ENCODE measurements at places on chromosomes 5 and 9.
A peak's percentile ranks its signal among the peaks of the same experiment; 100 is the strongest.

GRCh38 chr5:150303070-150303615, 438 bp upstream of the ARSI start:
- no peak for DNase-seq

- no peak for DNase-seq
These were observed 114.9 kb upstream of the SLC25A48 start for GRCh38 chr5:135719428-135720063.

GRCh38 chr9:128103589-128103962, 24.0 kb downstream of the PTGES2 start:
- DNase-seq, result no peak

DNA sequence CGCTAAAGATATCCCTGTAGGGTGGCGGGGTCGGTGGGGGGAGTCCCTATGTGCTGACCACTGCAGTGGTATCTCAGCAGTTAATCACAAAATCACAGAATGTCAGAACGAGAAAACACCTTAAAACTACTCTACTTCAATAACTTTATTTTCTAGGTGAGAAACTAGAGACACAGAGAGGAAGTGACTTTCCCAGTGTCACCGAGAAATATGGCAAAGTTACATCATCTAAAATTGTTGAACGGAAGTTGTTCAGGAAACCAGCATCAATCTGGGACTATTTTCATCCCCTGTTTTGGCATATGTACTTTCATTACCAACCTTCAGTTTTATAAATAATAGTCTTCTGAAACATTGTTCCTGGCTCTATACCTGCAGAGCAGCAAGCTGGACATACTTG, 384.0 kb downstream of the SPOCK1 start:
- no peak for DNase-seq

DNA sequence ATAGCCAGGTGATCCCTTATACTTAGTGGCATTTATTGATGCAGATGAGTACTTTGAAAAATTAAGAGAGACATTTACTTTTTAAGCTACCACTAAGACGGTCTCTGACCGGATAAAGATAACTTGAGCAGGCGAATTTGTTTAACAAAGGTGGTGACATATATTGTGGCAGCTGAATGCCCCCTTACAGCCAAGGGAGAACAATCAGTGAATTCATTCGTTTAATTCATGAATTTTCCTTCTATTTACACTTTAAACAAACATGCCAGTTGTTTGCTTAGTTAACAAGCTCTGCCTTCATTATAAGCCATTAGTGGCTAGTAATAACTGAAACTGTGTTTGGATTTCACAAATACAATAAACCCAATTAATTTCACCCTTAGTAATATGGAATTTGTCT, 187.1 kb downstream of the AOPEP start:
- no peak for DNase-seq

GRCh38 chr5:175712313-175712680, 54.4 kb downstream of the HRH2 start:
- DNase-seq, result no peak

DNA sequence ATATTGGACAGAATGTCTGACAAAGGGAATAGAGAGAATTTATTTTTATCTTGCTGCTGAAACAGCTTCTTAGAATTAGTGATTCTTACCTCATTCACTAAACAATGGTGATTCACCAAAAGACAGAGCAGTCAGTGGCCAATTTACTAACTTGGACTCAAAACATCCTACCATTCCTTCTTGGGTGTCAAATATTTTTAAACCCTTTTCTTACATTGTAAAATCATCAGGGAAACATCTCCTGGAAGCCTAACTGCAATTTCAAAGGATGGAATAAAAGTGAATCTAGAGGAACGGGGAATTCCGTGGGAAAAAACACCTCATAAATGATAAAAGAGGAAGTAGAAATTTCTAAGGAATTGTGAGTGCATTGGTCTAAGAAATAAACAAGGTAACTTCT, 97.7 kb downstream of the LHFPL2 start:
- no peak for DNase-seq

GRCh38 chr5:95178046-95178651, 106.7 kb downstream of the MCTP1 start:
- DNase-seq, result no peak

GRCh38 chr5:91586232-91586631, 203.1 kb upstream of the ARRDC3 start:
- no peak for DNase-seq

GRCh38 chr5:14708551-14708950, 44.0 kb downstream of the OTULIN start:
- DNase-seq, result no peak

- DNase-seq, result no peak
These were observed 45.5 kb downstream of the GALNT12 start for GRCh38 chr9:98852961-98853360.

- no peak for DNase-seq
These were observed 45.4 kb downstream of the PPP2R2B start for GRCh38 chr5:146832985-146833732.

DNA sequence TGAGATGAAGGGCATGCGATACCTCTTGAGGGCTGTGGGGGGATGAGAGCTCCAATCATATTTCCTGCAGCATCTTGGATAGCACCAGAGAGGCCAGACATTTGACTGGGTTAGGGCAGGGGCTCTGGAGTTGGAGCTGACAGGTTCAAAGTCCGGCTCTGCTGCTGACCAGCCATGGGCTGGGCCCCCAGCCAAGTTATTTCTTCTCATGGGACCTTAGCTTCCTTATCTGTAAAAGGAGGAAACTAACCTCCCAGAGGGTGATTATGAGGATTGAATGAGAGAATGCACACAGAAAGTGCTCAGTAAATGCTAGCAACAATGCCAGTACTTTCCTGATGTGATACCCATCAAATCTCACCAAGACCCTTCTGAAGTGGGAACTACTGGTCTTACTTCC, 65.2 kb upstream of the SLC25A51 start:
- no peak for DNase-seq

GRCh38 chr5:95615164-95615467, 4.8 kb upstream of the GPR150 start:
- no peak for DNase-seq

DNA sequence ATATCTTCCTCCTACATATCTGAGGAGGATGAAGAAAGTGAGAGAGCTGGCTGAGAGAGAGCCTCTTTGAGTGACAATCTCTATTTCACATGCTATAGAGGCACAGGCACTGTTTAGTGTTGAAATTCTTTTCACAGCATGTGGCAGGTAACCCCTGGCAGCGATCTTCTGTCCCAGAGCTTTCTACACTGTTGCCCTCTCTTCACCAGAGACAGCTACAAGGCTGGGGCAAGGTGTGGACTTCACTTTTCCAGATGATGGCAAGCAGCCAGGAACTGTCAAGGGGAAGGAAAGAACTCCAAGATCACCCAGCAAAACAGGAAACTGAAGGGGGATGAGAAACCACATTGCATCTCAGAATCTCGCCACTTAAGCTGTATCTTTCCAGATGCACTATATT, 205.2 kb downstream of the CAAP1 start:
- DNase-seq, result no peak

DNA sequence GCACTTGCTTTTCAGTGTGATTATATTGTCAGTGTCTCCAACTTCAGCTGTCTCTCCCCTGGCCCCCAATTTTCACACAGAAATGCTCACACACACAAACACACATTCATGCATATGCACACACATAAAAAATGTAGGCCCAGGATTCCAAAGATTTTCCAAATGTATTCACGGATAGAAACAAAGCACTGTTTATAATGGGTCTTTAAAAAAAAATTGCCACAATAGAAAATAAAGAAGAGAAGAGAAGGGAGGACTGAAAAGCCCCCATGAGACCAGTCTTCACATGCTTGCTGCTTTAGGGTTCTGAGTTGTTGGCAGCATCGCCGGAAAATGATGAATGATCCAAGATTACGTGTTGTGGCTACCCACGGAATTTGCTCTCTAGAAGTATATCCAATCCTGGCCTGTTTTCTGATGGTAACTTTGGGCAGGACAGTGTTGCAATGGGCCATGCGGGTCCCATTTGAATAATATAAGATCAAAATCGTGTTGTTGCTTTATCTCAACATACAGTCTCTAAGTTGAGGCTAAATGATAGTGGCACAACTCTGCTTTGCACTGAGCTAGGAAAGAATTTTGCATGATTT, 36.2 kb upstream of the ACO1 start:
- DNase-seq, result no peak

GRCh38 chr9:6543204-6543603, 102.3 kb downstream of the GLDC start:
- DNase-seq, result peak; percentile 6

GRCh38 chr9:131125038-131125287, 423 bp upstream of the NUP214 start:
- no peak for DNase-seq

DNA sequence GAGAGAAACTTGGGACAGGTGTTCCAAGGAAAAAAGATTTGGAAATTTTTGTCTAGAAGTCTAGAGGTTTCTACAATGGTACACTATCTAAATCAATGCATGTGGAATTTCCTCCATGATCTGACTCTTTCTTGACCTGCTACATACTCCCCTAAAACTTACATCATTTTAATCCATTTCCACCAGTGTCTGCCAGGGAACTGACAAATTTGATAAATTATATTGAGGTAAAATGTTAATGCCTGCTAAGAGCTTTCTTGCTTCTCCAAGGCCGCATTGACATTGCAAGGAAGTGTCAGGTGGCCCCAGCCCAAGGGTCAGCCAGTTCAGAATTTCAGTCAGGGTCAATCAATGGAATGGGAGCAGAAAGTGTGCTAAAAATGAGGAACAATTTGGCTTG, 163.4 kb upstream of the FBXL17 start:
- no peak for DNase-seq

- no peak for DNase-seq
These were observed 6.3 kb downstream of the RBM27 start for GRCh38 chr5:146209714-146210113.

GRCh38 chr9:95506678-95507463, 9.9 kb downstream of the PTCH1 start:
- no peak for DNase-seq

GRCh38 chr5:10111571-10111970, 138.1 kb downstream of the ATPSCKMT start:
- DNase-seq, result no peak

GRCh38 chr5:57025961-57026360, 74.0 kb upstream of the MIER3 start:
- no peak for DNase-seq

GRCh38 chr5:144210655-144211054, 40.0 kb downstream of the KCTD16 start:
- no peak for DNase-seq

- no peak for DNase-seq
These were observed 41.4 kb upstream of the PAPPA start for GRCh38 chr9:116112236-116112635.

GRCh38 chr9:135607401-135608293, 31.7 kb downstream of the GLT6D1 start:
- DNase-seq, result no peak

GRCh38 chr5:158979749-158980521, 119.8 kb downstream of the EBF1 start:
- DNase-seq, result peak; percentile 49

GRCh38 chr5:65032250-65032649, 263.5 kb downstream of the CWC27 start:
- DNase-seq, result no peak

GRCh38 chr9:2403701-2404100, 217.9 kb upstream of the VLDLR start:
- DNase-seq, result no peak

DNA sequence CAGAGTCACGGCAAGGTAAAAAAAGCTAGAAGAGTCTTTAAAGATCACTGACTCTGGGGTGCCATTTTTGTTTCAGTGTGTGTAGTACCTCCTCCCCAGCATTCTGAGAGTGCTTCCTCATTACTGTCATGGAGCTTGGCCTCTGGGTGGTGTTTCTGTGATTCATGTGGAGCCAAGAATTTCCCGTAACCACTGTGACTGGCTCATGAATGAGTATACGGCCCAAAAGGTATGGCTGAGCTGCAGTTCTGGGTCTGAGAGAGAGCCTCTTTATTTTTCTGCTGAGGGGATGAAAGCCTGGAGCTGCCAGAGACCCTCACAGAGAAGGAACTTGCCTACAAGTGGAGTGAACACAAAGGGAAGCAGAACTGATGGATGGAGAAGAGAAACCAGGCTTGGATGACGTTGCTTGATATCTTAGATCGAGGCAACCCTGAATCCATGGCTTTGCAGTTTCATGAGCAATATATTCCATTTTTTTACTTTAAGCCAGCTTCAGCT, 85.6 kb downstream of the PTTG1 start:
- DNase-seq, result peak; percentile 10

DNA sequence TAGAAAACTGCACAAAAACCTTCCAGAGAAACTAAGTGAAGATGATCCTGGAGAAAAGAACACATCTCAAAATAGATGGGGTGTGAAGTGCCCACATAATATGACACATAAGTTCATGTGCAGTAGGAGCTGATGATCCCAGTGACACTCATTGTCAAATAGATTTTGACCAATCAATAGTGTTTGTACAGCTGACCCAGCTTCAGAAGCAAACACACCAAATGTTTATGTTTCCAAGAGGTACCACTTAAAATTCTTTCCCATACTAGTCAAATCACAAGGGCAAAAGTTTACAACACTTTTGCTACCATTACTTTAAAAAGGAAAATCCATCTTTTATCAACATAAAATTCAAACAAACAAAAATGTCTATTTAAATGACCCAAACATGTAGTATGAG, 175.0 kb downstream of the MLLT3 start:
- DNase-seq, result no peak

DNA sequence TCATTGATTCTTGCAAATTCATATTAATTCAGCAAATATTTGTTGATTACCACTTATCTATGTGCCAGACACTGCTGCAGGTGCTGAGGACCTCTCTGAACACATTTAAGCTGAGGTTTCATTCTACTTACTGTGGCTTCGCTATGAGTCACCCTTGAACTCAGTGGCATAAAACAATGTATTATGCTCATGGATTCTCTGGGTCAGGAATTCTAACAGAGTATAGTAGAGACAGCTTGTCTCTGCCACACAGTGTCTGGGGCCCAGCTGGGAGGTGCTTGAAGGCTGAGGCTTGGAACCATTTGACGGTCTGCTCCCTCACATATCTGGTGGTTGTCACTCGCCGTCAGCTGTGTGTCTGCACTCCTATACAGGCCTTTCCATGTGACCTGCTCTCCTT, 124.3 kb upstream of the NR3C1 start:
- no peak for DNase-seq

- DNase-seq, result no peak
These were observed 11.0 kb upstream of the TNFSF8 start for GRCh38 chr9:114941376-114941775.

DNA sequence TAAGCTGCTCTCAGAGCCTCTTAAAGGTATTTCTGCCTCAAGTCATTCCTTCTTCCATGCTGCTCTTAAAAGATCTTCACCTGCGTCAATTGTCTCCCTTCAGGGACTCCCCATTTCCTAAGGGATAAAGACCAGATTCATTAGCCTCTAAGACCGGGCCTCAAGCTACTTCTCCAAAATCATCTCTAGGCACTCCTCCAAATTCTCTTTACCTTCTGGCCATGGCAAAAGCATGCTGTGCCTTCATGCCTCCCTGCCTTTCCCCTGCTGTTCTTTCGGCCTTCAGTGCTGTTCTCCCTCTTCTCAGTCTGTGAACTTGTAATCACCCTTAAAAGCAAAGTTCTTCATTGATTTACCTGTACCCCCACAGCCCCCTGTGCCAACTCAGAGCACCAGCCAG, 4.4 kb downstream of the TMOD1 start:
- DNase-seq, result no peak

All from substantia nigra (tissue), 51 donors.